Peyer's patch (tissue), 4 donors: ENCODE measurements at places on chromosomes 12 and 14. TPM values are rescaled to one million over a fixed set of nuclear protein-coding genes. Genes with fewer than 3 reads are reported as not detected.

DNA sequence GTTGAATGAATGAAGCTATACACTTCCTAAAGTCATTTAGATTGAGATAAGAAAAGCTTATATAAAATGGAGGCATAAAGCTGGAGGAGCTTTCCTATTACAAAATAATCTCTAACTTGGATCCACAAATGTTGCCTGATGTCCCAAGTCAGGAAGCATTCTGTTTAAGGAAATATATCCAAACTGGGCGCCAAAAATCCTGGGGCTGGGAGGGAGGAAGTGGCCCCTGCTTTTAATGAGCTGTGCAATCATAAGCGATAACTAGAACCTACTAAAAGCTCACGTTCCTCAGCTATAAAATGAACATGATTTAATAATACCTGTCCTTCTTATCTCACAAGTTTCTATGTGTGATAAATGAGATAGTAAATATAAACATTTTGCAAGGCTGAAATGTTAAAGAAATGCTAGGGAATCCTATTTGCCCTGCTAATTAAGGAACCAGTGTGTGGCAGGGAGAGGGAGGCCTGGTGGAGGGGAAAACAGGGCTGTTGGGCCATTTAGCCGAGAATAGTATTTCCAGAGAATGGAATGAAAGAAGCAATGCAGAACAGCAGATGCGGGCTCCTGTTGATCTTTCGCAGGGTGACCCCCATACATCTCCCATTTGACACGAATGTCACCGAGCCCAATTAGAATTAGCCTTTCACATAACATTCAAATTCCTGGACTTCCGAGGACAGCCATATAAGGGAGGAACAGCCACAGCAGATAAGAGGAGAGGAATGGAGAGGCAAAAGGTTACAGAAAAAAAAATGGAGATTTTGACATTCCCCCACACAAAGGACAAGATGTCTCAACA lies 25.9 kb downstream of the DUSP6 start:
- H3K27ac ChIP-seq = no peak overlapping the region
- no peak for DNase-seq
- H3K4me3 ChIP-seq = no peak overlapping the region
- no peaks in the 10 kb centered on the region for H3K4me1 ChIP-seq

GRCh38 chr14:101442451-101442850 lies 118.8 kb upstream of the DIO3 start:
- H3K4me1 ChIP-seq = peaks cover 4% of the 10 kb centered on the region
- no peak for DNase-seq
- H3K27me3 ChIP-seq = no peaks in the 10 kb centered on the region

GALNT16 gene
- total RNA-seq = 47.9 TPM

DNA sequence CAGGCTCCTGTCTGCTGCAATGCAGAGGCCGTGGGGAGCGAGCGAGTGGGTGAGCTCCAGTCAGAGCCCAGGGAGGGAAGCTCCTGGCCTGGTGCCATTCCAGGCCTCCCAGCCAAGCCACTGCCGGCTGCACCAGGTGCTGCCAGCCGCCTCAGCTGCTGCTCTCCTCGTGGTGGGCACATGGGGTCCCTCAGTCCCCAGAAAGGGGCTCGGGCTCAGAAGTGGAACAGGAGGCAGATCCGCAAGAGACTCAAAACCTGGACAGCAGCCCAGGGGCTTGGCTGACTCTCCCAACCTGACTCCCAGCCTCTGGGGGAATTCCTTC lies 2.4 kb downstream of the ABCB9 start:
- no peak overlapping the region for H3K4me3 ChIP-seq
- H3K36me3 ChIP-seq = no peaks in the 10 kb centered on the region
- no peak overlapping the region for H3K27ac ChIP-seq

MYO1A gene
- 867 TPM for total RNA-seq

- no peaks in the 10 kb centered on the region for H3K36me3 ChIP-seq
- no peak for DNase-seq
- H3K27ac ChIP-seq = no peak overlapping the region
- no peaks in the 10 kb centered on the region for H3K27me3 ChIP-seq
- no peaks in the 10 kb centered on the region for H3K4me1 ChIP-seq
Measured at GRCh38 chr14:61197416-61197815, 83.7 kb downstream of the TMEM30B start.

DNA sequence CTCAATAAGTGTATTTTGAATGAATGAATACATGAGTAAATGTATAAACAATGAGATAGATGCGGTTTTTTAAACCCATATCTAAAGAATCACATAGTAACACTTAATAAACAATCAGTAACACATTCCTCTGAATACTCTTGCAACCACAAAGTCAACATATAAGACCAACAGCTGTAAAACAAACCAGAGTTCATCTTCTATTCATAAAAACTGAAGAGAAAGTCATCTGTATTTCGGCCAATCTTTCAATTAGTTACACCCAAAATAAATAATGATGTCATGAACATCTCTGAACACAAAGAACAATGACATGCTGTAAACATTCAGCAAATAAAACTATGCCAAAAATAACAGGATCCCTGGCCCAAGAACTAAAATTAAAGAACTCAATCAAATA lies 47.2 kb downstream of the ARMH4 start:
- no peak overlapping the region for H3K27ac ChIP-seq
- no peak overlapping the region for H3K4me3 ChIP-seq

GRCh38 chr14:23708343-23708742 lies 72.2 kb downstream of the DHRS2 start:
- no peaks in the 10 kb centered on the region for H3K4me1 ChIP-seq
- H3K27me3 ChIP-seq = no peaks in the 10 kb centered on the region
- no peaks in the 10 kb centered on the region for H3K36me3 ChIP-seq
- no peak overlapping the region for H3K27ac ChIP-seq
- H3K4me3 ChIP-seq = no peak overlapping the region

- H3K36me3 ChIP-seq = no peaks in the 10 kb centered on the region
- H3K4me3 ChIP-seq = no peak overlapping the region
- no peak overlapping the region for H3K27ac ChIP-seq
- H3K4me1 ChIP-seq = no peaks in the 10 kb centered on the region
- DNase-seq = no peak
Measured at GRCh38 chr14:72833174-72833573, 60.7 kb downstream of the DPF3 start.

DNA sequence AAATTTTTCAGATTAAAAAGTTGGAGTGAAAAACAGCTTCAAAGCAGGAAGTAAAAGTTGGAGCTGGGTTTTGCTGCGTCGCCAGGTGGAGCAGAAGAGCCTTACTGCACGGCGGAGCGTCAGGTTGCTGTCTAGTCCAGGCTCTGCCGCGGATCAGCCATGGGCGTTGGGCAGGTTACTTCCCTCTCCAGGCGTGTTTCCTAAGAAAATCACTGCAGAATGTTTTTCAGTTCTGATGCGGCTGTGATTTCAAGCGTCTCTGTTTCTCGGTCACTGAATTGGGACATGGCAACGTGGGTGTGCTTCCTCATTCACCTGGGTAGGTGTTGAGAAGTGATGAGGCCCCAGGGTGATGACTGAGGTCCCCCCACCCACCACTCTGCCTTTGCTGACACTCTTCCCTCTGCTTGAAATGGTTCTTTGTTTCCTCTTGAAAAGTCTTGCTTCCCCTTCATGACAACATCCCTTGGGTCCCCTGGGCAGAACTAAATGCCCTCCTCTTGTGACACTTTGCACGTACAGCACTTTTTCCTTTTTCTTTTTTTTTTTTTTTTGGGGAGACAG lies 7.6 kb downstream of the EVL start:
- peak overlapping the region; percentile 43 for H3K27ac ChIP-seq
- no peaks in the 10 kb centered on the region for H3K27me3 ChIP-seq
- H3K4me1 ChIP-seq = peaks cover 22% of the 10 kb centered on the region
- DNase-seq = peak; percentile 84

BBOF1 gene
- total RNA-seq = 3.6 TPM

DNAI7 gene
- total RNA-seq = not detected

DNA sequence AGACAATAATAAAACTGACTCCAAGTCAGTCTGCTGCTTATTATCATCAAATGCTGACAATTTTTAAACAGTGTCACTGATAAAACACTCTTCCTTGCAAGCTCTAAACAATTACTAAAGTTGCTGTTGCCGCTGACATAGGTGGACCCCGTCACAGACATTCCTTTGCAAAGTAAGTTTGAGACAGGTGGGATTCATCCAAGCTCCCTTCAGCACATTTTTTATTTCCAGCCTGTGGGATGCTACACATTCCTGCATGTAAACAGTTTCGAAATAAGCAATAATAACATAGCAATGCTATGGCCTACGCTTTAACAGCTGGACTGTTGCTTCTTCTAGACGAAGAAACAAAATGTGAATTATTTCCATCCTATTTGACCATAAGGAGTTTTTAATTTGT lies 85.4 kb upstream of the HIF1A start:
- no peak for DNase-seq
- no peaks in the 10 kb centered on the region for H3K36me3 ChIP-seq

DNA sequence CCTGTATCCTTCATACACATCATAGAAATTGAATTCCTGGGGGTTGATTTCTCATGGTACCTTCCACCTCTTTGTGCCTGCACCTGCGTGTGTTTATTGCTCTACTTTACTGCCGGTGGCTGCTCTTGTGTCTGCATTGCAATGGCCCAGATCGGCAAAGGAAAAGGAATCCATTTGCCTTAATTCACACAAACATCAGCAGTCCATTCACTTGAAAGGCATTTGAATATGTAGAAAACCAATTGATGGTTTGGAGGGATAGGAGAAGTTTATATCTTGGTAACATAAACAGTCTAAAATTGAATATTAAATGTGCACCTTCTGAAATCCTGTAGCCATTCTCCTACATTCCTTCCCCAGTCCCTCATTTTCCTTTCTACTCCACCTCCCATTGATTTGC lies 74.0 kb downstream of the SNAPC1 start:
- no peaks in the 10 kb centered on the region for H3K4me1 ChIP-seq
- no peak for DNase-seq
- H3K27ac ChIP-seq = no peak overlapping the region
- H3K36me3 ChIP-seq = no peaks in the 10 kb centered on the region
- no peak overlapping the region for H3K4me3 ChIP-seq

DNA sequence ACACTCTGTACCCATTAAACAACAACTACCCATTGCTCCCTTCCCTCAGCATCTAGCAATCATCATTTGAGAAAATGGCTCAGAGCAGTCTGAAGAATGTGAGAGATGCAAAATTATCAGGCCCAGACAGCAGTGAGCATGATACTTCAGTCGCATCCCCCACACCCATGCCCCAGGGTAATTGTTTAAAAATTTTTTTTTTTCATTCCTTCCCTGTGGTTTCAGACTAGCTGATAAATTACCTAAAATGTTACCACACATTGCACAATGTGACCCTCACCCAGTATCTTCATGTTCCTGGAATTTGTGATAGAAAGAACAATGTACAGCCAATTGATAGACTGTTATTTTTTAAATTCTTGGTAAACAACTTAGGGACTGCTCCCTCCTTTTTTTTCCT lies 11.3 kb upstream of the USP15 start:
- no peaks in the 10 kb centered on the region for H3K4me1 ChIP-seq
- no peak for DNase-seq
- no peaks in the 10 kb centered on the region for H3K36me3 ChIP-seq
- H3K27me3 ChIP-seq = no peaks in the 10 kb centered on the region
- H3K4me3 ChIP-seq = no peak overlapping the region

GRCh38 chr12:88111074-88111652 lies 30.7 kb downstream of the CEP290 start:
- no peaks in the 10 kb centered on the region for H3K4me1 ChIP-seq
- H3K27me3 ChIP-seq = no peaks in the 10 kb centered on the region

DNA sequence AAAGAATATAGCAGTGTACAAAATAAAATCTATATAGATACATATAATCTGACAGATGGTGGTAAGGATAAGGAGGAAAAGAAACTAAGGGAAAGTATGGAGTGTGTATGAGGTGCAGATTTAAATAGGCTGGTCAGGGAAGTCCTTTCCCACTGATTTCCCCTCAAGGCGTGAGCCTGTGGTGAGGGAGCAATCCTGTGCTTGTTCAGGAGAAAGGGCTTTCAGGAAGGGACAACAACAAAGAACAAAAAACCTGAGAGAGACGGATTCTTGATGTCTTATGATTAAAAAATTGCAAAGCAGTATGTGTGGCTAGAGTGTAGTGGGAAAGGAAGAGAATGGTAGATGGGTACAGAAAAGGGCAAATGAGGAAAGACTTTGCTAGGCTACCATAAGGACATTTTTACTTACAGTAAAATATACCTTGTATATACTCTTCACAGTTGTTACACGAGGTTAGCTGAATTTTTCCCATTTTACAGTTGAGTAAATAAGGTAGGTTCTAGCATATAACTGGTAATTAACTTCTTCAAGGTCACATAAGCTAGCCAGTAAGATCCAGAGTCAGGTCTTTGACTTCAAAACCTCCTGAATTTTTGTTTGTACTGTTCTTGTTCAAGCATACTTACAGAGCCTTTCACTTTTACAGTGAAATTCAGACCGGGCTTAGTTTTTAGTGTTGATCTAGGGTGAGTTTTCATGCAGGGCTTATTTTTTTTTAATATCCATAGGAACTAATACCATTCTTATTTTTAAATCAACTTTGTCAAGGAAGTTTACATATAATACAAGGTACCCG lies 15.6 kb downstream of the CNOT2 start:
- no peaks in the 10 kb centered on the region for H3K27me3 ChIP-seq
- H3K27ac ChIP-seq = no peak overlapping the region
- H3K36me3 ChIP-seq = no peaks in the 10 kb centered on the region
- no peaks in the 10 kb centered on the region for H3K4me1 ChIP-seq

- H3K27me3 ChIP-seq = no peaks in the 10 kb centered on the region
- no peaks in the 10 kb centered on the region for H3K36me3 ChIP-seq
- H3K4me1 ChIP-seq = peaks cover 3% of the 10 kb centered on the region
- H3K27ac ChIP-seq = peak overlapping the region; percentile 73
- no peak for DNase-seq
- H3K4me3 ChIP-seq = peak overlapping the region; percentile 93
Measured at GRCh38 chr14:59483363-59483762, 845 bp downstream of the L3HYPDH start.

GRCh38 chr14:91241863-91242262 lies 2.6 kb downstream of the GPR68 start:
- H3K36me3 ChIP-seq = no peaks in the 10 kb centered on the region
- peak; percentile 76 for DNase-seq
- H3K4me3 ChIP-seq = peak overlapping the region; percentile 1
- H3K4me1 ChIP-seq = peaks cover 32% of the 10 kb centered on the region

- H3K27ac ChIP-seq = peak overlapping the region; percentile 87
- peak; percentile 95 for DNase-seq
- no peaks in the 10 kb centered on the region for H3K36me3 ChIP-seq
- H3K4me3 ChIP-seq = peak overlapping the region; percentile 44
Measured at GRCh38 chr14:105480807-105481801, 5.6 kb upstream of the CRIP1 start.

- H3K27ac ChIP-seq = no peak overlapping the region
- H3K27me3 ChIP-seq = no peaks in the 10 kb centered on the region
Measured at GRCh38 chr12:100229876-100230275, 29.3 kb downstream of the ACTR6 start.

- DNase-seq = no peak
- no peak overlapping the region for H3K27ac ChIP-seq
- no peaks in the 10 kb centered on the region for H3K27me3 ChIP-seq
Measured at GRCh38 chr12:1533205-1533601, 61.2 kb downstream of the FBXL14 start.

RNASE3 gene
- total RNA-seq = not detected

DNA sequence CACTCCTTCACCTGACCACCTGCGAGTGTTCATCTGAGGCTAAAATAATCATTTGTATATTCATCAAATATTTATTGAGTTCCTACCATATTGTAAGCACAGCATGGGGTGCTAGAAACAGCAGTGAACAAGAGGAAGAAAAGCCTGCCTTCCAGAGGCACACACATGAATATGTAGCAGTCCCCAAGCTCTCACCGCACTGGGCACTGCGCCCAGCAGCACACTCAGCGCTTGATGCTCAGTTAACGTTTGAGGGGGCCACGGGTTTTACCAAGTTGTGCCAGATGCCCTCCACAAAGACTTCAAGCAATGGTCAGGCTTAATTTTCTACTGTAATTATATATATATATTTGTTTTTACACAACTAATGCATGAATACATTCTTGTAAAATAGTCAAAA lies 52.0 kb downstream of the HELB start:
- no peaks in the 10 kb centered on the region for H3K27me3 ChIP-seq
- no peak overlapping the region for H3K27ac ChIP-seq
- no peaks in the 10 kb centered on the region for H3K4me1 ChIP-seq
- H3K4me3 ChIP-seq = no peak overlapping the region
